ENCODE measurements at places on chromosomes 2 and 18. TPM values are rescaled to one million over a fixed set of nuclear protein-coding genes. Genes with fewer than 3 reads are reported as not detected.

The MYCN gene
- 0.19 TPM for total RNA-seq

The NYAP2 gene
- not detected for total RNA-seq

The LOXL3 gene
- 12.4 TPM for total RNA-seq

The KLHL30 gene
- total RNA-seq, result 0.28 TPM

The SERPINB10 gene
- 1.7 TPM for total RNA-seq

The DES gene
- total RNA-seq, result 39.4 TPM

The IL36B gene
- total RNA-seq, result not detected

The DSG1 gene
- 0.19 TPM for total RNA-seq

The RIT2 gene
- not detected for total RNA-seq

The MC5R gene
- 1.2 TPM for total RNA-seq

The ATF2 gene
- 49.3 TPM for total RNA-seq

- DNase-seq, result no peak
These were observed 92.8 kb downstream of the PHLPP1 start for GRCh38 chr18:62808123-62808522.

- DNase-seq, result no peak
These were observed 935.9 kb upstream of the LRATD1 start for GRCh38 chr2:13696601-13697000.

GRCh38 chr2:217181512-217181911 lies 321.6 kb upstream of the TNP1 start:
- no peak for DNase-seq

GRCh38 chr18:33665187-33665586 lies 87.2 kb downstream of the ASXL3 start:
- no peak for DNase-seq

- DNase-seq, result no peak
These were observed 293.3 kb downstream of the MTX2 start for GRCh38 chr2:176562359-176563078.

GRCh38 chr2:234252772-234253171 lies 202.3 kb downstream of the SPP2 start:
- no peak for DNase-seq

DNA sequence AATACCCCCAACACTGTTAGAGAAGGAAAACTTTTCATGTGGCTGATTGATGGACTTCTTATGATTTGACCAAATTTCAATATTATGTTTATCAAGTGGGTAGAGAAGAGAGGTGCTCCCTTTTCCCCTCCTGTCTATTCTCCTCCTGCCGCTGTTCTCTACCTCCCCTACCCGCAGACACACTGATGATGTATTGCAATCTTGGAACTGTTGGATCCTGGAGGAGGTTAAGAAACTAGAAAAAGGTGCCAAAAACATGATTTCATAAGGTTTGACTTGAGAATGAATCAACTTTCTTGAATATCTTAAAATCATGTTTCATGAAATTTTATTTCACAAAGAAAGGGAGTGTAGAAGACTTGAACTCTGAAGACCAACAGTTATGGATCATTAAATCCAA lies 125.8 kb downstream of the MEIS1 start:
- DNase-seq, result no peak

GRCh38 chr2:76455910-76456309 lies 745.2 kb upstream of the GCFC2 start:
- DNase-seq, result no peak

DNA sequence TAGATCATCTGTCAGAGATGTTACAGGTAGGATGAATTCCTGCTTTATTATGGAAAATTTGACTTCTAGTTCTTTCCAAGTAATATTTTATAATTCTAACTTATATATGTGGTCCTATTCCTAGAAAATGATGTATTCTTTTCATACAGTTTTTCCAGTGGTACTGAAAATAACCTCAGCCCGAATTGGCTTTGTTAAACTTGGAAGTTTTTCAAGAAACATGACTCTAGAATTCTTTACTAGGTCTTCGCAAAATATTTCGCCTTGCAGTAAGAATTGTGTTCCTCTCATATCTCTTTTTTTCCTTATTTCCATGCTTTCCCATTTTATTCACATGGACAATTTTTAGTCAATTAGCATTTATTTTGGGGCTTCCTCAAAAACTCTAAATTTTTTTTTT lies 60.5 kb downstream of the BMPR2 start:
- DNase-seq, result no peak

DNA sequence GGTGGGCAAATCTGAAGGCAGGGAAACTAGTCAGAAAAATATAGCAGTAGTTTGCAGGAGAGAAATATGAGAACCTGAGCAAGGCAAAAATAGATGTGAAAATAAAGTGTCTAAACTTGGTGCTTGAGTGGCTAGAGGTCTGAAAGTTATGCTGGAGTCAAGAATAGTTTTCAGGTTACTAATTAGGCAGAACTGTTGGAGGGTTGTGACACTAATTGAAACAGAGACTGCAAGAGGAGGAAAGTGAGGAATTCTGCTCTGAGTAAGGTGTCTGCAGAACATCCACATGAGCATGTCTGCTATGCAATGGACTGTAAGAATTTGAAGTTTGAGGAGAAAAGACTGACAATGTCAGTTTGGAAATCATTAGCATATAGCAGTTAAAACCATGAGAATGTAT lies 444.0 kb upstream of the LRRTM1 start:
- no peak for DNase-seq

GRCh38 chr2:43346602-43347567 lies 120.5 kb upstream of the ZFP36L2 start:
- no peak for DNase-seq

DNA sequence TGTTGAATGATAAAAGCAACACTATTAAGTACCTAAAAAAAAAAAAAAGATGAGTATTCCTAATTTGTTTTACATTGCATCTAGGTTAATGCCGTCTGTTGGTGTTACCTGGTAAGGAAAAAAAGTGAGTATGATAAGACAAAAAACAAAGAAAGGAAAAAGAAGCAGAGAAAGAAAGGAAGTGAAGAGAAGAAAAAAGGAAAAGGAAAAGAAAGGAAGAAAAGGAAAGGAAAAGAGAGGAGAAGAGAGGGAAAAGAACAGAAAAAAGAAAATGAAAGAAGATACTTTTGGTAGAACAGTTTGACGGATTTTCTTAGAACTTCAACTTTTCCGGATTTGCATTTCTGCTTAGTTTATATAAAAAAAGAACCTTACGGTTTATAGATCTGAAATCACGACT lies 387.9 kb downstream of the METTL4 start:
- DNase-seq, result no peak

DNA sequence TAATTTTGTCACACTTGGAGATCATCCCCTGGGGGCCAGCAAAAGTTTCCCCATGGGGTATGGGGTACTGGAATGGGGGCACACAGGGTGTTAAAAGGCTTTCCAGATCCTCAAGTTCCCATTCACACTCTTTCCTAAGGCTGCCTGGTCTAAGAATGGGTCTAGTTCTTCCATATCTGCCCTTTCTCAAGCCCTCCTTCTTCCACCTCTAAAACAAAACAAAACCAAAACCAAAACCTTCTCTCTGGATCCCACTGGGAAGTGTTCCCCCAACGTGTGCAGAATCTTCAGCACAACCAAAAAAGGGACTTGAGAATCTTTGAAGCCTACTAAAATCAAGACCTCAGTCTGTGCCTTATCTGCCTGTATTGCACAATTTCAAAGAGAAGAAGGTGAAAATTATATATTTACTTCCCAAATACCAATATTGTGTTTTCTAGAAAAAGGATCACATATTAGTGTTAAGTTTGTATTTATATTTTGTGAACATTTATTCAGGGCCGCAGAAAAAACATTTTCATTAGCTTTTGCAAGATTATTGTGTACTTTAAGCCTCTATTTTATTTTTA lies 207.2 kb upstream of the TCF4 start:
- DNase-seq, result no peak

DNA sequence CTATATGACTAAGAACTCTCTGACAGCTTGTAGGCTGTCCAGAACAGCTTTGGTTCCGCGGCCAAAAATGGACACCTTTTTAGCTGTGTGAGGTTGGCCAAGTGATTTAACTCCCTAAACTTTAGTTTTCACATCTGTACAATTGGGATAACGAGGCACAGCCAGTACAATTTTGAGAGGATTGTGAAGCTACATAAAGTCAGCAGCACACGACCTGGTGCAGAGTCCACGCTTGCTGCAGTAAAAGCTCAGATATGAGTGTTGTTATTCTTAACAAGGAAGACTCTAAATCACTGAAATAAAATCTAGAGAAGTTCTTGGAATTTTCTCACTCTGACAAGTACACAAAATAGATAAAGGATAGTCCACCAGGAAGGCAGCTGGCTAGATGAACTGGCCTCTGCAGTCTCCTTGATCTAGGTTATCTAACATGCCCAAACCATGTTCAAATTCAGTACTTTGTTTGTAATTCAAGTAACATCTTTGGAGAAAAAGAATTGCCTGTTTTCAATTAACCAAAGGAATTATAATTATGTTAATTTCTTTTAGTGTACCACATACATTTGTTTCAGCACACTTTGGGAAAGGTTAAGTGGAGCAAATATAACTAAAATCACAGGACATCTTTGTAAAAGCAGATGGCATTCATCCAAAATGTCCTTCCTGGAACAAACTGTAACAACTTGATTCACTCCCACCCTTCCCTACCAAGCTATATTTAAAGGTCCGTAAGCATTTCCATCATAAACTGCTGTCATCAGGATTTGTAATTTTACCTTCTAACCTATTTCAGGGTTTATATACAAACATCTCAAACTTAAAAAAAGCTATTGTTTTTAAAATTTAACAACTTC lies 201.7 kb upstream of the STK17B start:
- DNase-seq, result no peak

DNA sequence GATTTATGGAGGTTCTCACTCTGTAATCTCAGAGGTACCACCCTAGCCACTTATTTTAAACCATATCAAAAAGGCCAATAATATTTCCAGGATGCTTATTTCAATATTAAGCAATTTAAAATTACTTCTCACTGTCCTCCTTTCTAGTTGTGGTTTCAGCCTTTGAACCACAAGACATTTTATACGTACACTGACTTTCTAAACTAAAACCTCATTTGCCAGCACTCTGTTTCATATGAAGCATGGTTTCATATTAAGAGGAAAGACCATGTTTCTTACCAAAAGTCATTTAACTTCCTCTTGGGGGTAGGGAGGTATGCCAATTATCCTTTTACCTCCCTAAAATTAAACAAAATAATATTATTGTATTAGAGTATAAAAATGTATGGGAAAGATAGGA lies 399.8 kb downstream of the CDH7 start:
- DNase-seq, result no peak

DNA sequence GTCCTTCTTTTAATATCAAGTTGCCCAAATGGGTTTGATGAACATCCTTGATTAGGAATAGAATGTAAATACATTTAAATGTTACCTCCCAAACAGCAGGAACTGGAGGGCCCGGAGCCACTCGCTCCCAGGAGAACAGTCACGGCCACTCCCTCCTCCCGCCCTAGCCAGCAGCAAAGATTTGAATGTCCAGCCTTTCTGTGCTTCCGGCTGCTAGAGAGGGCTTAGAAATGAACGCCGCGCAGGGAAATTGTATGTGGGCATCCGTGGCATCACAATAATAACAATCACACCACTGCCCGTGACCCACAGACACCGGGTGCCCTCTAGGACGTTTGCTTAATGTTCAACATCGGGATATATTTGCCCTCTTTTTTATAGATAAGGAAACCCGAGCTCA lies 164.9 kb upstream of the SALL3 start:
- no peak for DNase-seq

DNA sequence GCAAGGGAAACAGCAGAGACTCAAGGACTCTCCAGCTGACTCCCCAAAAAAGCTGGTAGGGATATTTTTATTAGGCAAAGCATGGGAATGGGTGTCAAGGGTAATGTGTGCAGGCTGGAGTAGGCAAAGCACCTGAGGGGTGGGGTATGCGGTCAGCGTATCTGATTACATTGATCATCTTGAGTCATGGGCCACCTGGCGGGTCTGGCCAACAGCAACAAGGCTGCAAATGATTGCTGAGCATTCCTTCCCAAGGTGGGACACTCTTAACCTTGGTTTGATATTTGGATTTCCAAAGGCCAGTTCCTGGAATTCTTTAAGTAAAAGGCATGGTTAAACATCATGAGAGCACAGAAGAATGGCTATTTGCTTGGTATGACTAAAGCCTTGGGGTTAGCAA lies 32.6 kb upstream of the CCBE1 start:
- DNase-seq, result no peak

GRCh38 chr2:222916229-222917197 lies 55.7 kb downstream of the ACSL3 start:
- DNase-seq, result no peak

- DNase-seq, result no peak
These were observed 447.9 kb downstream of the TDRD15 start for GRCh38 chr2:21571686-21572085.

- no peak for DNase-seq
These were observed 78.5 kb downstream of the TANC1 start for GRCh38 chr2:159046966-159047365.

DNA sequence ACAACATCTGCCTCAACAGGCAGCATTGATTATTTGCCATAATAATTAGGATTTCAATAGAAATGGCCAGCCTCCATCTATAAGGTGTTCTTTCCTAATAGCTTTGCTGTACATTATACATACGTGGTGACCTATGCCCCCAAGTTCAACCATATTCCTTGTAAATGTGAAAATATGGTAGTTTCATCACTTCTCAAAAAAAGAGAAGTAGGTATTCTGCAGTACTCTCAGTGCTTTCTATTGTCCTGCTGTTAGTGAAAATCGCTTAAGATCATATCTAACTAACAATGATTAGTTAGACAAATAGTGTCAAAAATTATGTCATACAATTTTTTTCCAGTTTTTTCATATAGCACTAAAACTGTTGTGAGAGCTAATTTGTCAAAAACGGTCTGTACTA lies 79.6 kb downstream of the SLC4A10 start:
- DNase-seq, result no peak

DNA sequence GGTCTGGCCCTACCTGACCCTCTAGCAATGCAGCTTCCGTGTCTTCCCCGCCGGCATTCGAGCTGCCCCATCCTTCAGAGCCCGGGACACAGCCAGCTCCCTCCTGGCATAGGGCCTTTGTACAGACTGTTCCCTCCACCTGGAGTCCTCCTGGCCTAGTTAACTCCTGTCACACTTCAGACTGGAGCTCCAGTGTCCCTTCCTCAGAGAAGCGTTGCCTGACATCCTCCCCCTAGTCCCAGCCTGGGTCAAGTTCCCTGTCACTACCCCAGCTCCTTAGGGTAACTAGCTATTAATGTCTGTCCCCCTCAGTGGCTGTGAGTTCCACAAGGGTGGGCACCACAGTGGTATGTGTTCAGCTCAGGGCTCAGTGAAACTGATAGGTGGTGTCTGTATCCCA lies 45.5 kb upstream of the LOXHD1 start:
- DNase-seq, result no peak

GRCh38 chr2:67880291-67880761 lies 182.5 kb downstream of the C1D start:
- no peak for DNase-seq

- DNase-seq, result no peak
These were observed 126.3 kb upstream of the NRXN1 start for GRCh38 chr2:51158251-51158650.

DNA sequence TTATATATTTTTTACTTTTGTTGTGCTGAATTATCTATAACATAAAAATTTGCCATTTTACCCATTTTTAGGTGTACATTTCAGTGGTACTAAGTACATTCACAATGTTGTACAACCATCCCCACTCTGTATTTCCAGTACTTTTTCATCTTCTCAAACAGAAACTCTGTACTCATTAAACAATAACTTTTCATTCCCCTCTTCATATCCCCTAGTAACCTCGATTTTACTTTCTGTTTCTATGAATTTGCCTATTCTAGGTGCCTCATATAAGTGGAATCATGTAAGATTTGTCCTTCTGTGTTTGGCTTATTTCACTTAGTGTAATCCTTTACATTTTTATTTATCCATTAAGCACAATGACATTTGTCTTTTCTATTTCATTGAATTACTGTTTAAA lies 51.3 kb downstream of the GTF2A1L start:
- no peak for DNase-seq

GRCh38 chr2:207370646-207371045 lies 159.1 kb upstream of the CREB1 start:
- DNase-seq, result no peak
